ENCODE measurements at places on chromosomes 7 and 10. TPM values are rescaled to one million over a fixed set of nuclear protein-coding genes. Genes with fewer than 3 reads are reported as not detected.
A peak's percentile ranks its signal among the peaks of the same experiment; 100 is the strongest.

Gene NODAL
- polyA plus RNA-seq = 0.38 TPM

Gene TRIM73
- 2.7 TPM for polyA plus RNA-seq

Gene CAMK2B
- polyA plus RNA-seq = 1.7 TPM

Gene OPALIN
- not detected for polyA plus RNA-seq

- DNase-seq = no peak
Measured at GRCh38 chr7:87094322-87094721, 34.9 kb upstream of the ELAPOR2 start.

GRCh38 chr10:44369854-44370253 is 15.0 kb downstream of the CXCL12 start:
- no peak for DNase-seq

DNA sequence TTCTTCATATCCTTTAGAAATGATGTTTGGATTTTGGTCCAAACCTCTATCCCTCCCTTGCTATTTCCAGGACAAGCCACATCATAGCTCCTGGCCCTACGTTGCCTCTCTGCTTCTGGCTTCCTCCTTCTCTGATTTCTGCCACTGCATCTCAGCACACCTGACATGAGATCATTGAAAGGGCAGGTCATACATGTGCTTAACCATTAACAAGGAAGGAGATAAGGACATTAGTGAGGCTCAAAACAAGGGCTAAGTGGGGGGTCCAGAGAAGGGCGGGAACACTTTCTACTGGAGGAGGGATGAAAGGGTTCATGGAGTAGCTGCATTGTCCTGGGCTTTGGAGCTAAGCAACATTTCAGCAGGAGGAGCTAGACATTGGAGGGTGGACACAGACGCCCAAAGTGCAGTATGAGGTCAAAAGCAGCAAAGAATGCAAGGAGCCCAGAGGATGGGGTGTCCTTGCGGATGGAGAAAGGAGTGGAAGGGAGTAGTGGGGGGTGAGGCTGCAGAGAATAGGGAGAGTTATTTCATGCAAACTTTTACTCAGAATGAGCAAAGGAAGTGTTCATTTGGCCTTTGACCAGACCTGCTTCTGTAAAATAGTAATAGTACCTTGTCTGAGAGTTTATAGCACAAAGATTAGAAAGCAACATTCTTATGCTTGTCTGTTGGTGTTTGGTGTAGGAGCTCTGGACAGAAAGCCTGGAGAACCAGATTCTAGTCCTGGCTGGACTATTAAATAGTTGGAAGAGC is 102.4 kb upstream of the CREB5 start:
- DNase-seq = no peak

GRCh38 chr10:46294641-46295220 is 7.9 kb downstream of the ANTXRL start:
- DNase-seq = no peak

GRCh38 chr7:34361663-34362250 is 296.3 kb upstream of the NPSR1 start:
- no peak for DNase-seq

- no peak for DNase-seq
Measured at GRCh38 chr7:36045326-36045725, 107.7 kb upstream of the EEPD1 start.

GRCh38 chr7:101597941-101598340 is 31.2 kb downstream of the MYL10 start:
- DNase-seq = no peak

DNA sequence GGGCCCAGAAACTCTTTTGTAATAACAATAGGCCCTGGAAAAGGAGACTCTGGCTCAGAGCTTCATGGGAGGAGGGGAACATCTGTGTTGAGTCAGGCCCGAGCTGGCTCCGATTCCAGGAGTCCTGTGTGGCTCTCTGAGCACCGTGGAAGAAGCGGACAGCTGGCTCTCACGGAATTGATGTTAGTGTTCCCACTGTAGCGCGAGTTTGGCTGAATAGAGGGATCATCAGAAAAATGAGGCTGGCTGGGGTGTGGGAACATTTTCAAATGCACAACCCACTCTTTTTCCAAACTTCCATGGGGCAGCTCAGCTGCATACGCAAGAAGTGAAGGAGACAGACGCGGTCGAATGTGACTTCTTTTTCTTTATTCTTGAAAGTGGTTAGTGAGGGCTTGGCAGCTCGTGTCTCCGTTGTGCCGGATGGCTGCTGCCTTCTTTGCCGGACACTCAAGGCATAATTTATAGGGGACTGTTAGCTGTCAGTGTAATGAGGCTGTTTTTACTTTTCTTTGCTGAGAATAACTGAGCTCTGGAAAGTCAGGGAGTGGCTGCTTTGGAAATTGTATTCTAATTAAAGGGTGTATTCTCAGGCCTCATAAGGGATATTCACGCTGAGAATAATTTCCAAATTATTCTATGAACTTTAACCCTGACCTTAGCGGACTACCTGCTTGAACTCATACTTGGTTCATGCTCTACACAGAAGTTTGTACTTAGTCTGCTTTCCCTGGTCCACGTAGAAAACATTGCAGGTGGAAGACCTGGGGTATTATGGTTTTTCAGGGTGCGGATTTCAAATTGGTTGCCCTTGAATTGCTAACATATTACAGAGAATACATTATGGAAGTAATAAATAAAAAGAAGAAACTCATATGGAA is 23.1 kb downstream of the MDFIC start:
- peak; percentile 23 for DNase-seq

- no peak for DNase-seq
Measured at GRCh38 chr7:64965594-64965993, 25.2 kb downstream of the ZNF117 start.

- no peak for DNase-seq
Measured at GRCh38 chr10:119454990-119455389, 87.5 kb downstream of the RGS10 start.

DNA sequence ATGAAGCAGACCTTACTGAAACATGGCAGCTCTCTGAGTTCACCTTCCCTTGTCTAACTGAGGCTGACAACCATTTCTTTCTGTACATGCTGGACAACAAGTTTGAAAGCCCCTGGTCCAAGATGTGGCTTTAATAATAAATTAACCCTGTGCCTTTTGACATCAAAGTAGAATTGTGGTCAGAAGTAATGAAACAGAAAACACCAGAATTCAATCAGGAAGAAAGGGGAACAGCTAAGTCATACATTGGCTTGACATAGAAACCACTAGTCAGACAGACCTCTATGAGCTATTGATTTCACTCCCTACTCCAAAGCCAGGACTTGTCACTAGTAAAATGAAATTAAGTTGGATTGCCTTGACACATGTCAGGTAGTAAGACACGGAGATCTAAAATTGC is 175.2 kb upstream of the ASAH2 start:
- DNase-seq = no peak

DNA sequence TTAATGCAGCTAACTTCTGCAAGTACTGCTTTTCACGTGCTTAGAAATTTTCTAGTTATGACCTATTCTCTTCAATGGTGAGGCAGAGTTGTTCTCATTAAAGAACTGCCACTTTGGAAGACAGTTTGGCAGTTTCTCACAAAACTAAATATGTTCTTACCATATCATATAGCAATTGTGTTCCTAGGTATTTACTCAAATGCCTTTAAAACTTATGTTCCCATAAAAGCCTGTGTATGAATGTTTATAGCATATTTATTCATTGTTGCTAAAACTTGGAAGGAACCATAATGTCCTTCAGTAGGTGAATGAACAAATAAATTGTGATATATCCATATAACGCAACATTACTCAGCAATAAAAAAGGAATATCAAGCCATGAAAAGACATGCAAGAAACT is 555.1 kb upstream of the POT1 start:
- no peak for DNase-seq

DNA sequence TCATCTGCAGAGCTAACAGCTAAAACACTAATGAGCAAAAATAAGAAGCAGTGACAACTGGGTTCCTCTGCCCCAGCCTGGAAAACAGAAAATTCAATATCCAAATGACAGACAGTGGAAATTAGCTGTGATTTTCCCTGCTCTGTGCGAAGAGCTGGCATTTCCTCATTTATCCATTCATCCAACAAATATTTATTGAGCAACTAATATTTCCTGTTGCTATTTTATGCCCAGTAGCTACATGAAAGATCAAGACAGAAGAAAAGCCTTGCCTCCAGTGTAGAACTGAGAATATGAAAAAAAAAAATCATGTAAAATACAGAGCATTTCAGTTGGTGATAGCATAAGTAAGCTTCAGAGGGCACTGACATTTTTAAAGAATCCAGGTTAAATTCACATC is 140.9 kb downstream of the ABCA13 start:
- DNase-seq = no peak

GRCh38 chr10:112842832-112843360 is 107.2 kb upstream of the TCF7L2 start:
- peak; percentile 52 for DNase-seq
